ENCODE measurements at places on chromosomes 2 and 18.

DNA sequence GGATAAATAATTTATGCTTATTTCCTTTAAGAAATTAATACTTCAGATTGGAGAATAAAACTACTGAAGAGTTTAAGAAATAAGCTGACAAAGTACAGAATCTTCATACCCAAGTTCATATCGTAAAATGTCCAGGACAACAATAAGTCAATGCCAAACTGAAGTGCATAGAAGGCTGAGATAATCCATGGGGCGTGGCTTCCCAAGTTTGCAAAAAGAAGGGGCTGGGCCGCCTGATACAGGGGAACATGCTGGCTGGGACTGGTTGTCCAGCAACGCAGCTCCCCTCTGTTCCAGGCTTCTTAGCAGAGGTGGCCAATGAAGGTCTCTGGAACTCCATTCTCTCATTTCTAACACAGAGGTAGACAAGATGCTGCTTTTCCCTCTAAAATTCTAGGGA is 189.5 kb upstream of the SPOPL start:
- no peak for DNase-seq

DNA sequence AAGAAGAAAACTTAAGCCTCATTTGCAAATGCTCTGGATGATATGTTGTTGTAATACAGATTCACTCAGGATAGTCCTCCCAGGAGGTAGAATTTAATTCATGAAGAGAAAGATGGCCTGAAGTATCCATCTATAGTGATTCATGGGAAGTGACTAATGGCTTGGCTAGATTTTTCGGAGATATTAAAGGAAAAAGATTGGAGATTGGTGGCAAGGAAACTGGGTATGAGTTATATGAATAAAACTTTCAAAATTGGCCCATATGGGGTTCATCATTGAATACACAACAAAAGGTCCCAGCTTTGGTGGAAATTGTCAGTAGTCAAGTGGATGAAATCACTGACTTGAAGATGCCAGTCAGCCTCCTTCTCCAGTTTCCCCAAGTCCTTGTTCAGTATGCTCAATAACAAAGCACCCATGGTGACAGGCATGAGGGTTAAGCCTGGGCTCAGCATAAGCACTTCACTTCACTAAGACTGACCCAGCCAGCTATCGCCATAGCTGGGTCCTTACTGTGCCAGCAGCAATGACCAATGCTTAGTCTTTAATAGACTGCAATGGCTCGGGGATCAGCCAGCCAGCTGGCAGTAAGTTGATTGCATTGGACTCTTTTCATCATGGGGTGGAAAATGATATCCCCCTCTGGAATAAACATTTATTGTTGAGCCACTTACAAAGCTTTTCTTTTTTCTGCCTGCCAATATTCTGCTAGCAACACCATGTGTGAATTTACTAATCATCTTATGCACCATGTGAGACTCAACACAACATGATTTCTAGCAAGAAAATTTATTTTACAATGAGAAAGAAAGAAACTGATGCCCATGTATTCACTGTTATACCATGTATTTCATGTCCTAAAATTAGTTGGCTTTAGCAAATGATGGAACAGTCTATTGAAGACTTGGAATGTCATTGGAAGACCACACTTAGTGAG is 176.6 kb upstream of the TACR1 start:
- DNase-seq: no peak

GRCh38 chr2:227106845-227107759 is 56.9 kb downstream of the COL4A4 start:
- peak; percentile 14 for DNase-seq

DNA sequence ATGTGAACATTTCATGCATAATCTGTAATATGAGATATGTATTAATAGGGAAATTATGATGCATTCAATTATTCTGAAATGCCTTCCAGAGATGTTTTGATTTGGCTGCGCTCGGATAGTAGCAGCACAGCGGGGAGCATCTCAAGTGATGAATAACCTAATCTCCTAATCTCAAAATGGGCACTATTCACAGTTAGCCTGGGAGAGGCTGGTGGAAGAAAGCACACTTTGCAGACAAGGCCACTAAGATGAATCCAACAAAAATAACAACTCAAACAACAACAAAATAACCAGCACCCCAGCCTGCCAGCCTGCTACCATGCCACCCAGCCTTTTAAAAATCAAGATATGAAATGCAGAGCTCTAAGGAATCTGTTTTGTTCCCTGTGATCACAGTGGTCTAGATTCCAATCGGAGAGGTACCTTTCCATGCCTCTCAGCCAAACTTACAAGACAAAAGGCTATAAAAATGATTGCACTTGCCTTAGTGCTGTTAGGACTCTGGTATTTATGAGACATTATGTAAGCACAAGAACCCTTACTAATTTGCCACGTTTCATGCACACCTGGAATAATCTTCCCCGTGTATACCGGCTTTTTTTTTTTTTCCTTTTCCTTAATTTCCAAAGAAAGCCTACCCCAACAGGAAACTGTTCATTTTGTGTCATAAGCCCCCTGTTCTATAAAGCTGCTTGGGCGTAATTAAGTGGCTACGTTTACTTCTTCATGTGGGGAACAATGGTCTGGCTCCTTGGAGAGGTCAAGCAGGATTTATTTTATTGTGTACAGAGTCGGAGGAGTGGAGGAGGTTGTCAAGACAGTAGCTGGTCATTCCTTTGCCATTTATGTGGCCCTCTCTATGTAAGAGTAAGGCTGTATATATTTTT is 526.9 kb upstream of the FANCL start:
- DNase-seq: no peak

- no peak for DNase-seq
Observed at GRCh38 chr2:224551693-224552092, 33.5 kb downstream of the CUL3 start.

DNA sequence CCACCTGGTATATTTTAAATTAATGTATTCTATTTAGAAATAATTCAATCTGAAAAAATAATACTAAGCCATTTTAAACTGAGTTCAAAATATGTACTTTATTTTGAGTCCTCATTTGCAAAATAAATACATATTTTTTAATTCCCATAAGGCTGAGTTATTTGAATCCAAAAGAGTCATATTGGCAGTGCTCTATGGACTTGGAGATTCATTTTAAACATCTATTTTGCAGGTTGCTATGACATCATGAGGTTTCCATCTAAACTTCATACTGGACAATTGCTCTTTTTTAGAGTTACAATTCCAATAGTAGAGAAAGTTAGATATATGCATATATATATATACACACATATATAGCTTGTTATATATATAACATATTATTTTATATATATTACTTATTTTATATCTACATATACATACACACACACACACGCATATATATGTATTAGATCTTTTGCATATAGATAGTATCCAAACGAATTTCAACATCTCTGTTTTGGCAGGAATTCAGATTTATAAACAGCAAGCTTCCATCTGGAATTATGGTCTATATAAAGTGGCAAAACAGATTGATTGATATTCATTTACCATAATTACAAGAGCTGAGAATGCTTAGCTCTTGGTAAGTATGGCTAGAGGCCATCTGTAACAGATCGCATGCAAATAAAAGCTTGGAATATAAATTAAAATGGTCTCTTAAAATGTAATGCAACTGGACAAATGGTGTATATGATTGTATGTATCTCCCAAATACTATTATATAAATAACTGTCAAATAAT is 34.9 kb downstream of the NOL4 start:
- no peak for DNase-seq

GRCh38 chr18:78319961-78320360 is 659.7 kb upstream of the SALL3 start:
- no peak for DNase-seq

DNA sequence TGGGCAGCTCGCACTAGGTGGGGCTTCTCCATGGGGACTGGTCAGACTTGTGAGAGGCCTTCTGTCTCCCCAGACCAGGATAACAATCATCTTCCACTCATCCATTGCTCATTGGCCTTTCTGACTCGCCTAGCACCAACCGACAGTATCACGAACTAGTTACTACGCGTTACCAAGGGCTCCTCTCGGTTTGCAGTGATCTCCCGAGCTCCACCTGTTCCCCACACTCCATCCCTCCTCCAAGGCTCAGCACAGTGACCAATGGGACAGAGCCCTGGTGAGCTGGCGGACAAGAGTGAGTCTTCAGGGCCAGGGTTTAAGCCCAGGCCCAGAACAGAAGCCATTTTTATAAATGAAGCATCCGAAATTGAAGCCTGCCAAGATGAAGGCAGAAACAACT is 42.8 kb upstream of the SMAD7 start:
- no peak for DNase-seq

DNA sequence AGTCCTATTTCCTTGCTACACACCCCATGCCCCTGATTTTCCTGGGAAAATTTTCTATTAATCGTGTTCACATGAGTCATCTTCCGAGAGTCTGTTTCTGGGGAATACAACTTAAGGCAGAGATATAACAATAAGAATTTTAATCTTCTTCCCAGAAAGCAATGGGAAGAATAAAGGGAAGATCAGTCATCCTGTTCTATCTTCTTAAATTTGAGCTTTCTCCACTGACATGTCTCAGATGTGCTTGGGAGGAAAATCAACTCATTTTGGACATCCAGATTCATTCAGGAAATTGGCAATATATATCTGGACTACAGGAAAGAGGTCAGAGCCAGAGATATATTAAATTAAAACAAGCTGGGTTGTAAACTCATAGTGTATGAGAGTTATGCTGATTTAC is 62.3 kb upstream of the SPAG16 start:
- DNase-seq: no peak

GRCh38 chr2:217919204-217919603 is 83.6 kb downstream of the TNS1 start:
- no peak for DNase-seq

DNA sequence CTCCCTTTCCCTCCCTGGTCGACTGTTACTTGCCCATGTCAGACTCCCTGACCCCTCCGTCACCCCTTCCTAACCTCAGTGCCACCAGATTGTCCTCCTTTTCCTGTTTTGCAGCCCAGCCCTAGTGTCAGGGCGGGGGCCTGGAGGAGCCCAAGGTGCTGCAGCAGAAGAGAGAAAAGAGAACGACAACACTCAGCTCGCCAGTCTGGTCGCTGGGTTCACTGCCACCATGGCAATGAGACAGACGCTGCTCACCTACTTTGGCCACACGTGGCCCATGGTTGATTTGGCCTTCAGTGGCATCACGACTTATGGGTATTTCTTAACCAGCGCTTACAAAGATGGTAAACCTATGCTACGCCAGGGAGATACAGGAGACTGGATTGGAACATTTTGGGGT is 108.4 kb upstream of the RMDN2 start:
- DNase-seq: no peak

DNA sequence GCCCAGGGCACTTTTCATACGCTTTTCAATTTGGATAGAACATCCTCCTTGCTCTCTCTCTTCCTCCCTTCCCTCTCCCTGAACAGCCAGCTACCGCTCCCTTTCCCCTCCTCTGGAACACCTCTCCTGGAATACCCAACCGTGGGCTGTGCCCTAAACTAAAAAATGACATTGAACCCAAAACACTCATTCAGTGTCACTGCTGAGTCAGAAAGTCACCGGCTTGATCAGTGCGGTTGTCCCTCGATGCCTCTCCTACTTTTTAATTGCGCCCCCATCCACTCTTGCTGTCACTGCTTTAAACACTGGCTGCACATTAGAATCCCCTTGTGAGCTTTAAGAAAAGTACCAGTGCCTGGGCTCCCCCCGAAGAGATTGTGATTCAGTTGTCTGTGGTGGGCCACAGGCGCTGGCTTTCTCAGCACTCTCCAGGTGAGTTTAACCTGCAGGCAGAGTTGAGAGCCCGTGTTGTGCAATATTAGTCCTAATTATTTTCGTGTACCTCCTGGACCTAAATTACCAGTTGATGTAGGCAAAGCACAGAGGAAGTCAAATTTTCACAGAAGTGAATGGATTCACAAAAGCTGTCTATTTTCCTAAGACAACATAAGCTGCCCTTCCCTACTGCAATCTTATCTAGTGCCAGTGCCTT is 302.0 kb downstream of the PRKCE start:
- DNase-seq: no peak

GRCh38 chr18:70069965-70070364 is 122.3 kb upstream of the CD226 start:
- no peak for DNase-seq
